ENCODE measurements at places on chromosomes 5 and 9. TPM values are rescaled to one million over a fixed set of nuclear protein-coding genes. Genes with fewer than 3 reads are reported as not detected.
A peak's percentile ranks its signal among the peaks of the same experiment; 100 is the strongest.

GRCh38 chr5:160165137-160166068, 46.2 kb upstream of the PWWP2A start:
- DNase-seq: peak; percentile 84

Gene GRM6
- 0.43 TPM for polyA plus RNA-seq

GRCh38 chr5:139863855-139864558, 68.4 kb downstream of the PSD2 start:
- peak; percentile 72 for DNase-seq

Gene HSPB3
- polyA plus RNA-seq: 142 TPM

Gene PCDH12
- polyA plus RNA-seq: 13.0 TPM

DNA sequence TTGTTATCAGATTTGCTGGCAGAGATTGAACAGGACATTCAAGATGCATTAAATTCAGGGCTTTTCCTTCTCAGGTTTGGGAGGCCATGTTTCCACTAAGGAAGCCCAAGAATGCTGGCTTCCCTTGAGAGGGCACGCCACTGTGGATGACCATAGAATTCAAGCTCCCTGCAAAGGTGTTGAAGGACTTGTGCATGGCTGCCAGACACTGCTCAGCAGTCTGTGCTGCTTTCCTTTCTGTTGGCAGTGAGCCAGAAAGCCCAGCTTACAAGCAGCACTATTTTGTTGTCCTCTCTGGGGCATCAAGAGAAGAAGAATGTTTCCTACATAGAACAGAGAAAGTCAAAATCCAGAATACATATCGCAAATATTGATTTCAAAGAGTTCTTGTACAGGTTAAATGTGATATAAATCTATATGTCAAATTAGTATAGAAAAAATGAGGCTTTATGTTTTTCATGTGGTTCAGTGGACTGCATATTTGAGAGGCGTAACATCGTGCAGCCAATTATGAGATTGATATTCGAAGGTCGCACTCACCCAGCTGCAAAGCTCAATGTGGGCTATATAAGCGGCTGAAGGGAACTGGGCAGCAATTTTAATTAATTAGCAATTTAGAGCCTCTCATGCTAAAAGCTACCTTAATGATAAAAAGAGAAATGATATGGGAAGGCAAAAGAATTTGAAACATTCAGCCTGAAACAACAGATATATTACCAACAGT, 103.1 kb upstream of the ISL1 start:
- DNase-seq: peak; percentile 11

Gene JAKMIP2
- 2.0 TPM for polyA plus RNA-seq

Data from muscle of leg (tissue), 16 donors.